ENCODE measurements at places on chromosomes 3 and 15.
A peak's percentile ranks its signal among the peaks of the same experiment; 100 is the strongest.

- no peak for DNase-seq
Observed at GRCh38 chr15:27464941-27465612, 494.1 kb downstream of the GABRG3 start.

DNA sequence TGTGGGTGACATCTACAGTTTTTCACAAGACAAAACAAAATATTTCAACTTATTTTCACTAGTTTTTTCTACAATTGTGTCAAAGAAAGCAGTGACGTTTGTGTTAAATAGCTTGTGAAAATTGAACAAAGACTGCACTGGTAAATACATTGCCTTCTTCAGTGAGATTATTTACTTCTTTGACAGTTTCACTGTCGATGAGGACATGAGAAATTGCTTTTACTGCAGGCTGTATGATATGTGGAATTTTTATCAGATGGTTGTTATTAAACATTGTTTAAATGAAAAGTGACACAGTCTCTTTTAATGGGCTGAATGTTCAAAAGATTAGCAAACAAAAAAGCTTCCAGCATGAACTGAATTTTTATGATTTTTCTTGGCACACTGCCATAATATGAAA, 773.9 kb upstream of the CADM2 start:
- no peak for DNase-seq

DNA sequence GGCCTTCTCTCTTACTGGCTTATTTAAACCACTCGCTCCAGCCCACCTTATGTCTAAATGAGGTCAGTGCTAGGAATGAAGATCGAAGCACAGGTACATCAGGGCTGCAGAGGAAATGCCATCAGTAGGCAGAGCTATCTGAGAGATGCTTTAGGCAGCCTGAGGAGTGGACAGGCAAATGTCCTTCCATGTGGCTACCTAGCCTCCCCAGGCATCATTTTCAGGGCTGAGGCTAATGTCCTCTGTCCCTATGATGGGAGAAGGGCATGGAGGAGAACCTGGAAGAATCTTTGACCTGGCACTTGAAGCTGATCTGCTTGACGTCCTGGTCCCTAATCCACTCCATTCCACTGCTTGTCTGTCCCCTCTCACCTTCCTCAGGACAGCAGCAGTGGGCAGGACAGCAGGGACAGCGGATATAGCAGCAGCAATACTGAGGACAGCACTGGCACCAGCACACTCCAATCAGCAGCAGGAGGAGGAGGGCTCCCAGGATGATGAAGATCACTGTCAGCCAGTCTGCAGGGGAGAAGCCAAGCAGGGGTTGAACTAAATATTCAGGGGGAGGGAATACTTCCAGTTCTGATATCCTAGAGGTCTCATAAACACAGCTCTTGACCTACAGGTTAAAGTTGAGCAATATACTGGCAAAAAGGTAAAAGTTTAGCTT, 21.0 kb downstream of the ILDR1 start:
- DNase-seq = no peak

- no peak for DNase-seq
Observed at GRCh38 chr15:68666812-68667450, 88.1 kb downstream of the CORO2B start.

GRCh38 chr3:10961921-10962320, 30.6 kb upstream of the SLC6A1 start:
- DNase-seq = no peak

GRCh38 chr3:49017971-49018706, at the start of gene DALRD3:
Gene DALRD3, minus strand, starts transcription at chr3:49018580. Its CDS starts 16 bp downstream, at chr3:49018564.
- peak; percentile 79 for DNase-seq

DNA sequence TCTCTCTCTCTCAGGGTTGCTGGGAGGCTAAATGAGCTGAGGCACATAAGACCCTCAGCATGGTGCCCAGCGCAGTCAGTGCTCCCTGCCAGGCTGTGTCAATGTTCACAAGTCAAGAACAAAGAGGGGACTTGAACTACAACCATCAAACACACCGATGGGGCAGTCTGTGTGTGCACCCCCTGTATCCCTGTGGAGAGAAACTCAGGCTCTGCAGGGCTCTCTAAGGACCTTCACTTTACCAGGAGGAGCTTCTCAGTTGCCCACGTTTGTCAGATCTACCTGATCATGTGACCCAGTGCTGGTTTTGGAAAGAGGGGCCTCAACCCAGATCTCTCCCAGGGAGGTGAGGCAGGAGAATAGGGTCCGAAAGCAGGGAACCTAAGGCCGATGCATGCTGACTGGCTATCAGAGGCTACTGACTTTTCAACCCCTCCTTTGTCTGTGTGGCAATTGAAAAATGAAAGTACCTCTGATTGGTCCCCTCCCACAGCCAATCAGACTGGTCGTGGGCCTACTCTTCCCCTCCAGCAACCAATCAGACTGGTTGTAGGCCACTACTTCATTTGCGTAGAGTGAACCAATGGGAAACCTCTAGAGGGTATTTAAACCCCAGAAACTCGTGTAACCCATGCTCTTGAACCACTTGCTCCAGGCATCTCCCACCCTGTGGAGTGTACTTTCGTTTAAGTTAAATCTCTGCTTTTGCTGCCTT, 34.0 kb downstream of the RHCG start:
- no peak for DNase-seq

- no peak for DNase-seq
Observed at GRCh38 chr3:52934630-52935530, 37.5 kb upstream of the STIMATE start.

DNA sequence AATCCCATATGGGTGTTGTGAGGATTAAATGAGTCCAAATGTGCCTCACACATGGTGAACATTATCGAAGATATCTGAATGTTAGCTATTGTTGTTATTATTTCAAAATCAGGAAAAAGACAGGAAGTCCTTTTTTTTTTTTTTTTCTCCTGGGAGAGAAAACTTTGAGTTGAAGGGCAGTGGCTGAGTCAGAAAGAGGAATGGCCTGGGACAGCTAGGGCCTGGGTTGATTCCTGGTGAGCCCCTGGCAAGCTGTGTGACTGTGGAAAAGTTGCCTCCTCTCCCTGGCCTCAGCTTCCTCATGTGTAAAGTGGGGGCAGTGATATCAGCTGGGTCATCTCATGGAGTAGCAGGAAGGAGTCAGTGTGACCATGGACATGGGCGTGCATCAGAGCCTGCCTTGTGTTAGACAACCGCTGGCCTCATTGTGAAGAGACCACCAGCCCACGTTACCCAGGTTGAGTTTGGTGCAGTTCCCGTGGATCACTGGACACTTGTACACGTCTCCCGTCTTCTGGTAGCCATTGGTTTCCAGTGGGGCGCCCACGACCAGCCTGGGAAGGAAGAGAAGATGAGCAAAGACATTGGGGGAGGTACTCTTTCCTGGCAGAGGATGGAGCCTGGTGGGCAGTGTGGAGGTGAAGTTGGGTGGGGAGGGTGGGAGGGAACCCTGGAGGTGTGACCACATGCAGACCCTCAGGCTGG, 63.1 kb downstream of the ITGA11 start:
- DNase-seq = no peak

GRCh38 chr15:44471885-44472455, 44.5 kb downstream of the CTDSPL2 start:
- DNase-seq = no peak

- DNase-seq = no peak
Observed at GRCh38 chr15:56099311-56099710, 105.9 kb upstream of the NEDD4 start.

GRCh38 chr3:126342991-126343648, 14.1 kb downstream of the KLF15 start:
- no peak for DNase-seq

DNA sequence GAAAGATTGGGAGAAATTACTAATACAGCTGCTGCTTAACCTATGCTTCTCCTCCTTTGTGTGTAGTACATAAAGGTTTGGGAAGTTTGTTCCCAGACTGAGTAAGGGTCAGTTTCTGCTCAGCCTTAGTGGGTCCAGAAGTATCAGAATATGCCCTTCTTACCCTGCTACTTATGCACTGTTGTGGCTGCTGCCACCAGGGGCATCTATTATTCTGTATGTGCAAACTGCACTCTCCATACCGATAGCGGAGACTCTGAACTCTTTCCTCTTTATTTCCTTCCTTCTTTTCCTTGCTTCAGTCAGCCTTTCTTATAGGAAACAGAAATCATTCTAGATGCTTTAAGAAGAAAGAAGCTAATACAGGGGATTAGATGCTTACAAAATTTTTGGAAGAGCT, 4.0 kb downstream of the NEDD4 start:
- DNase-seq = no peak

- no peak for DNase-seq
Observed at GRCh38 chr3:172040981-172041963, 1.9 kb downstream of the FNDC3B start.

DNA sequence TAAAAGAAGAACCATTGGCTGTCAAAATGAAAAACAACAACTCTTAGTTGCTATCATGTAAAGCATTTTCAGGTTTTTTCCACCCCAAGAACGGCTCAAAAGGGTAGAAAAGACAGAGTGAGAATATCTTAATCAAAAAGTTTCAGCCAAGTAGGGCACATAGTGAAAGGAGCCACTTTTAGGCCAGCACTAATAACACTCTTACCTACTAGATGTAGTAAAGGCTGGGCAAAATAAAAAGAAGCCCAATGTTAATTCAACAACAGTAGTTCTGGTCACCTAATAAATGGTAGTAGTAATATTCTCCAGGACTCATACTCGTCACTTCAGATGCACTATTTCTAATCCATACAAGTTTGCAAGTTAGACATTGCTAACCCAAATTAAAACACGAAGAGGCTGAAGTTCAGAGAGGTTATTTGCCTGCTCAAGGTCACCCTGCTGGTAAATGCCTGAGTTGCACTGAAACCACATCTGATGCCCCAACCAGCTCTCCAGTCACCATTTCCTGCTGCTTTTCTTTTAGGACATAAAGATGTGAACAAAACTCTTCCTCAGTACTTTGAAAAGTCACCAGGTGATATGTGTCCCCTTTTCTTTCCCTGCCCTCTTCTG, 7.5 kb downstream of the GOLIM4 start:
- DNase-seq = no peak
